ENCODE measurements at places on chromosomes 6 and 20.
A peak's percentile ranks its signal among the peaks of the same experiment; 100 is the strongest.

DNA sequence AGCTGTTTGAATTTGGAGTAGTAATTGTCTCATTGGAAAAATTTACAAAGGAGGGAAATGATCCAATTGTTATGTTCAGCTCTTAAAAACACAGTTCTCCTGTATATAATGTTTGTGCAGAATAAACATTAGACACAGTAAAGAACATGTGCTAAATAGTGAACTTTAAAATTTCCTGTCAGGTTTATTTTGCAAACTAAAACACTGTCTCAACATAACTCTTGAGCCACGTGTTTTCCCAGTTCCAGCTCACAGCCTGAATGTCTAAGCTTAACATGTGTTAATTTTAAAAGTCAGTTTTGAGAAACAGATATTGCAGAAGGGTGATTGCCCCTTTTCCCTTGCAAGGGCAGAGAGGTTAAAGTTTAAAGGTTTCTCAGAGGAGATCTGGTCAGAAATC lies 20.6 kb downstream of the EPHA7 start:
- DNase-seq: no peak

- DNase-seq: peak; percentile 43
These were observed 197.4 kb upstream of the KCNG1 start for GRCh38 chr20:51220293-51220706.

GRCh38 chr20:3082306-3082951 lies 2.1 kb downstream of the AVP start:
- no peak for DNase-seq

GRCh38 chr6:49463612-49463967 lies 420 bp downstream of the CENPQ start:
- DNase-seq: no peak

DNA sequence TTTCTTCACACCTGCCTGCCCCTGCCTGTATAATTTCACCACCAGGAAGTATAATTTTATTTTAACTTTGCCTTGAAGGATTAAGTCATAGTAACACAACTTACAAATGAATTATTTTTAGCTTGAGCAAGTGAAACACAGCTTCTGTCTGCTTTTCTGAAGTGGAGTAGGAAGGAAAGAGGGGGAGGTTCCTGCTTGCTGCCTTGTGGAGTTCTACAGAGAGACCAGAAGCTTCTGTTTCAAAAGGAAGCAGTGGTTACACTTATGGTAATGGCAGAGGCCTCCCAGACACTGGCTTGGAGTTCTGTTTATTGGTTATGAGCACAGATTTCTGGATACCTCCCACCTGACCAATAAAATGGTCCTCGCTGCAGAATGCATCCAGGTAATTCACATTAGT lies 159.6 kb downstream of the TMEM200A start:
- DNase-seq: no peak

DNA sequence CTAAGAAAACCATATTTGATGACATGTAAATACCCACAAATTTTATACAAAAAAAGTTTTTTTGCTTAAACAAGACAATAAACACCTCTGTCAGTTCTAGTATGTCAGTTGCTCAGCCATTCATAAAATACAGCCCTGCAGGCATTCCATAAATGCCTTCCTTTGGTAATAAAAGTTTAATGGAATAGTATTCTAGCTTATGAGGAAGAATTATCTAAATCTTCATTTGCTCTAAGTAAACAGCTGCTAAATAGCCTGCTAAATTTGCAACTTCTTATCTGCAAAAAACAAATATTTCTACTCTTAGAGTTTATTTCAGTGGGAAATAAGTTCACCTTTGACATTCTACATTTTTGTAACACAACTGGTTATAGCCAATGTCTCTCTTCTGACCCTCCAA lies 108.8 kb downstream of the SMLR1 start:
- no peak for DNase-seq

DNA sequence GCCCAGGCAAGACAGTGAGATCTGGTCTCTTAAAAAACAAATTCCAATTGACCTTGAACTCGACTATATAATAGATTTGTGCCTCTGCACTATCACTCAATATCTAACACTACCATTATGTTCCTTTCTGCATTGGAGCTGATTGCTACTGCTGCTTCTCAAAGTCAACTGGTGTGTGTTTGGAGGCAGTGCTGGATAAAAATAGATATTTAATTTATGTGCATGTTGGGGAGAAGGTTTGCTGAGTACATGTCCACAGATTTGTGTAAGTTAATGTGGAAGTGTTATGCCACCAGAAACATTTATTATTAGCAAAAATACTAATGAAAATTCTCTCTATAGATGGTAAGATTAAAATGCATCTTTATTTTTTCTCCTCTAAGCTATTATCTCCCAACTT lies 39.5 kb downstream of the ATP9A start:
- DNase-seq: no peak
